ENCODE measurements at places on chromosomes 5 and 9.
A peak's percentile ranks its signal among the peaks of the same experiment; 100 is the strongest.

DNA sequence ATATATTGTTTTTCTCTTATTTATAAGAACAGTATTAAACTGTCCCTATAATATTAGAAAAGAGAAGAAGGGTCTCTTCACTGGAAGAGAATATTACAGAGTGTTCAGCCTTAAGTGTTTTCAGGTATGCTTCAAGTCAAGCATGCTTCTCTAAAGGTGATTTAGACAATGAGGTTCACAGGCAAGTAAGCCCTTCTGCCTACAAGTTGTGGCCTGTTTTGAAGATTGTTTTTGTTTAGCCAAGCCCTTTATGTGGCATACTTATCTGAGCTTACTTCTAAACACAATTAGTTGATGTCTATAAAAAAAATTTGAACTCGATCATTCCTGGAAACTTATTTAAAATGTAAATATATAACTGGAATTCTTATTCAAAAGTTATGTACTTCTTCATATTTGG, 343.8 kb upstream of the CDH18 start:
- DNase-seq: no peak

DNA sequence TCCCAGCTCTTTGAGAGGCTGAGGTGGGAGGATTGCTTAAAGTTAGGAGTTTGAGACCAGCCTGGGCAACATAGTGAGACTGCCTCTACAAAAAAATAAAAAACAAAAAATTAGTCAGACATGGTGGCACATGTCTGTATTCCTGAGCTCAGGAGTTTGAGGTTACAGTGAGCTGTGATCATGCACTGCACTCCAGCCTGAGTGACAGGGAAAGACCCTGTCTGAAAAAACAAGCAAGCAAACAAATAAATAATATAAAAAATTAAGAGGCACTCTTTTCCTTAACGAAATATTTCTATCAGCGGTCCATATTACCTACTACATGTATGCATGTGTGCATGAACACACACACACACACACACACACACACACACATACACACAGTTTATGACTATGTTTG, 20.9 kb upstream of the FOCAD start:
- DNase-seq: no peak

DNA sequence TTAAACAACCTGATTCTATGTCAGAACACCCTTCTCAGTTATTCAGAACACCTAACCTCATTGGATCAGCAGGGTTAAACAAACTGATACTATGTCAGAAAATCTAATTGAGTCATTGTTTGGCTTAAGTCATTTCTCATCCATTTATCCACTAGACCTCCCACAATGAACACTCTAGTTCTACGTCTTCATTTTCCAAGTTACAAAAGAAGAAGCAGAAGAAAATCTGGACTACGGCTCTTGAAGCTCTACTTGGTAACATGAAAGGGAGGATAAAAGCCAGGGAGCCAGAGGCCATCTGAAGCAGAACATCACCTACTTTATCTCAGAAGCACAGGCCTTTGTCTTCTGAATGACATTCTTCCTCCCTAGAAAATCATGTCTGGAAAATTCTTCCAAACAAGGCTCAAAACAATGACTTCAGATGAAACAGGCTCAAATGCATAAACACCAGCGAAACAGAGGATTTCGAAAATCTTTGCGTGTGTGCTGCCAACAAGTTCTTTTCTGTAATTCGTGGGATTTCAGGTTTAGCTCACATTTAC, 35.4 kb upstream of the TGFBI start:
- DNase-seq: no peak

DNA sequence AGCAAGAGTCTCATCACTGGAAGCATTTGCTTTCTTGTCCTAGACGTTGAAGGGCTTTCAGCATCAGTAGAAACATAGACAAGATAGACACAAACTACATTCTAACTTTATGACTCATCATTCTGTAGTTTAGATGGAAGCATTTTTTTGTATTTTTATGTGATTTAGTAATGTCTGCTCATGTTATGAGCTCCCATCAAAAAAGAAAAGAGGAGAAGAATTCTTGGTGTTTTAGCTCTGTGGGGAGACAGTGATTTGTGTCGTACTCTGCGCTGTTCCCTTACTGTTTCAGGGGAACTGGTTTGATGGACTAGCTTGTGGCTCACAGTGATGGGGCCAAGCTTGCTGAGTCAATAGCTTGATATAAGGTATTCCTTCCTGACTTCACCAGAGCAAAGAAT, 159.2 kb upstream of the WWC1 start:
- no peak for DNase-seq

GRCh38 chr5:138905541-138905940, 30.4 kb upstream of the LRRTM2 start:
- DNase-seq: no peak

GRCh38 chr5:68898951-68899471, 194.8 kb upstream of the SLC30A5 start:
- no peak for DNase-seq

DNA sequence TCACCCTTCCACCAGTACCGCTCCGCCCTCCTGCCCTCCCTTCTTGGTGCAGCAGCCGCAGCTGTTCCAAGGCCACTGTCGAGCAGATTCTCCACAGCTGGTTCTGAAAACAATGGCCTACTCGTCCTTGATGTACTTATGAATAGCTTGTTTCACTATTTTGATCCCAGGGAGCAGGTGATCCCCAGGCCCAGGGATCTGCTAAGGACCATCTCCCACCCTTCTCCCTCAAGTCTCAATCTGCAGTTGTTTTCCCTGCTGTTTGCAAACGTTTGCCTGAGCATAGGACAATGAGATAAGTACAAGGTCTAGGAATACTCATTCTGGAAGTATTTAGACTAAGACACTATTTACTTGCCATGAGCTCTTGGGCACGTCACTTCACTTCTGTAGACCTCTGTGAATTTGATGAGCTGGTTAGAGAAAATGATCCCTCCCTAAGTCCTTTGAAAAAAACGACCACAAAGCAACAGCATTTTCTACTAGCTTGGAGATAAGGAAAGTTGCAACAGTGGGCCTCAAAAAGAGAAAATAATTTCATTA, 1.8 kb downstream of the LURAP1L start:
- no peak for DNase-seq

- no peak for DNase-seq
Observed at GRCh38 chr5:74433896-74434829, 206.4 kb downstream of the ENC1 start.

DNA sequence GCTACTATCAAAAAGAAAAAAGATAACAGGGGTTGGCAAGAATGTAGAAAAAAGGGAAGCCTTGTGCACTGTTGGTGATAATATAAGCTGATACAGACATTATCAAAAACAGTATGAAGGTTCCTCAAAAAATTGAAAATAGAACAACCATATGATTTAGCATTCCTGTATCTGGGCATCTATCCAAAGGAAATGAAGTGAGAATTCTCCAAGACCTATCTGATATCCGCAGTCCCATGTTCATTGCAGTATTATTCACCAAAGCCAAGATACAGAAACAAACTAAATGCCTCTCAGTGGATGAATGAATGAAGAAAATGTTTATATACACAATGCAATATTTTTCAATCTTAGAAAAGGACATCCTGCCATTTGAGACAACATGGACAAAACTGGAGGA, 1943.3 kb downstream of the MAT2B start:
- DNase-seq: no peak

- no peak for DNase-seq
Observed at GRCh38 chr5:139825690-139826089, 30.1 kb downstream of the PSD2 start.

- DNase-seq: no peak
Observed at GRCh38 chr5:164650427-164650826, 1145.0 kb downstream of the MAT2B start.

- DNase-seq: no peak
Observed at GRCh38 chr5:180142021-180142765, 66.8 kb downstream of the RASGEF1C start.

DNA sequence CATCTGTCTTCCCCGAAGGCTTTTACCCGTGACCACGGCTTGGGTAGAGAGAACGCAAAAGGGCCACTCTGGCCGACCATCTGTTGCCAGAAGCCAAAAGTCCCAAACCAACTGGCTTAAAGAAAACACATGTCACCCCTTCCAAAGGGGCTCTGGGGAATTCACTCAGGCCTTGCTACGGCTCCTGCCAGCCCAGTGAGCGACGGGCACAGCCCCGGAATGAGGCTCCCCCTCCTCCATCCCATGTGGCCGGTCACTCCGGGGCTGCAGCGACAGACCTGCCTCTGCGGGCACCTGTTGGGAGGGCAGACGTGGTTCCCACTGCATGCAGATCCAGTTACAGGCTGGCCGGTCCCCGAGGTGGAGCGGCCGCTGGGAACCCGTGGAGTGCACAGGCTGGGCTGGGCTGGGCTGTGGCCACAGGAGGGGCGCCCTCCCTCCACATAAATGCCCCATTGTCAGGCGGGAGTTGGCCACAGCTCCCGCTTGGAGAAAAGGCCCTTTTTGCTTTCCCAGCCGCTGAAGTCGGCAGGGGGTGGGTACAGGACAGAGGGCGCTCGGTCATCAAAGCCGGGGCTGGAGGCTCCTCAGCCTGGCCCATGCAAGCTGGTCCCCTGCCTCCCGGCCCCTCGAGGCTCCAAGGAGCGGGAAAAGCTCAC, 19.9 kb downstream of the NOTCH1 start:
- DNase-seq: no peak

DNA sequence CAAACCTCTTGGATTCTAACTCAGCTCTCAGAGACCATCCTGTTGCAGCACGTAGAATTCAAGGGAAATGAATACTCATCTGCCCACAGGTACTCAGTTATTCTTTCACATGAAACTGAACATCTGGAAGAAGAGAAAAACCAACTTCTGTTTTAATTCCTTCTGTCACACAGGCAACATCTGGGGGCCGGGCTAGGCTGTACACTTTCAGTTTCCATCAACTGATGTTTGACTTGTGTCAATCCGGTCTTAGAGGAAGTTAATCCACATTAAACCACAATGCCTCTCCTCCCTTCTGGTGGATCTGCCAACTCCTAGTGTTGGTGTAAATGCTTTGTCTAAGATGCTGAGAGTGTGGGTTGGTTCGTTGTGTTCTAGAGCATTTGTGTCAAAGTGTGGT, 17.6 kb downstream of the DMRT3 start:
- no peak for DNase-seq

DNA sequence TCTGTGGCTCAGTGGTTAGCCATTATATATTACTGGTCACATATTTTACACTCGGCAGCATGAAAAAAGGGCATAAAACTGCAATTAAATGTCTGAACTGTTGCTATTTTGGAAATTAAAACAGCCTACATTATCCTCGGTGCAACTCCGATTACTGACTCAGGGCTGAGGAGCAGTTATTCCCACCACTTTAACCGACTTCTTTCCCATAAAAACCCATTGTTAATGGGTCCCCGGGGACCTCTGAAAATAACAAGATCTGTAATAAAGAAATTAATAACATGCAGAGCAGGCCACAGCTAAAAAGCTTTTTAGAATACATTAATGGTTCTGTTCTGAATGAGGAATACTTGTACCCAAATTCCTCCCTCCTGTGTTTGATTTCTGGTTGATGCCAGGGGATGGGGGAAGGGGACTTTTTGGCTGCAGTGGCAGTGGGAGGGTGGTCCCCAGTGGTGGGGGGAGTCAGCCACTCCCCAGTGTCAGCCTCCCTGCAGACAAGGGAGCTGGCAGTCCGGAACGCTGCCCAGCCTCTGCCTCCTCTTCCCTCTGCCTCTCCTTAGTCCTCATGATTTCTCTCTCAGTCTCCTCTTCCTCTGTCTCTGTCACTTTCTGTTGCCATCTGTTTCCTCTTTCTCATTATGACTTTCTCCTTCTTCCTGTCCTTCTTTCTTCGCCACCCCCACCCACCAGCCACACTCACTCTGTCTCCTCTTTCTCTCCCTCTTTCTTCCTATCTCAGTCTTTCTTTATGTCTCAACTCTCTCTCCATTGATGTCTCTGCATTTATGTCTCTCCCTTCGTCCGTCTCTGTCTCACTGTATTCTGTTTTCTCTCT, 59.0 kb upstream of the ZBTB43 start:
- DNase-seq: no peak

- peak; percentile 94 for DNase-seq
Observed at GRCh38 chr5:138331449-138332368, at the start of gene CDC25C. CDC25C (minus strand) TSS chr5:138331804; CDS start chr5:138331180, 624 bp downstream.

GRCh38 chr9:38432922-38433510, 8.8 kb upstream of the IGFBPL1 start:
- DNase-seq: no peak

DNA sequence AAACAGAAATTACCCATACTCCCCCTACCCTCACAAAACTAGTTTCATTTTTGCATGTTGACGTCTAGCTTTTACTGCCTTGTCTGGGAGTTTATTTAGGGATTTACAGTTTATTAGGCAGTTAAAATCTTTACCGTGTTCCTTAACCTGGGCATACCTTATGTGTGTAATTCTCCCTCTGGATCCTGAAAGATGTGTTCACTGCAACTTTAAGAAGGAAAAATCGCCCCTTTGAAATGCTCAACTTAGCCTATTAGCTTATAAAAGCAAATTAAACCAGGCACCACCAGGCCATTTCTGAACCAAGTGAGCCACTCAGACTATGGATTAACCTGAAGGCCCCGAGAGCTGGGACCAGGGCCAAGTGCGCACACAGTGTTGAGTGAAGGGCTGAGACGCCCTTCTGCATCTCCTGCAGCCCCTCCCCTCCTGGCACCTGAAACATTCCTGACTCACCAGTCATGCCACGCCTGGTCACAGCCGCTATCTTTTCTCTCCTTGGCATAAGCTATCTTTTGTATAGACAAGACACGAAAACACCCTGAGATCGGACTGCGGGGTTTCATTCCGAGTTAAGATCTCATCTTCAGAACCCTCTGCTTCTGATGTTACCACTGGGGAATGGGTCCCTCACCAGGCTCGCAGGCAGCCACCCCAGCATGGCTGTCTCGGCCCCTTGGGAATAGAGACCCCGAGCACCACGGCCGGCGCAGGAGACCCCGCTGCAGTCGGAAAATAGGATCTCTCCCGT, 111.9 kb downstream of the ROR2 start:
- no peak for DNase-seq

DNA sequence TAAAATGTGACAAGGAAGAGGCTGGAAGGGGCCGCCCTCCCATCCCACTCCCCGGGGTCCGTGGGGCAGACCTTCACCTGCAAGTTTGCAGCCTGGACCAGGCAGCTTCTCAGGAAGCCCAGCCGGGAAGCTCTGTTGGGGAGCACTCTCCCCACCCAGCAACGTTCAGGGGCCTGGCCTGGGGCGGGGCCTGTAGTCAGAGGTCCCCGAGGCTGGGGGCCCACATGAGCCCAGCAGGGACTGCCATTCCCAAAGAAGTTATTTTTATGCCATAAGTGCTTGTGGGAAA, 32.7 kb upstream of the NOTCH1 start:
- no peak for DNase-seq

DNA sequence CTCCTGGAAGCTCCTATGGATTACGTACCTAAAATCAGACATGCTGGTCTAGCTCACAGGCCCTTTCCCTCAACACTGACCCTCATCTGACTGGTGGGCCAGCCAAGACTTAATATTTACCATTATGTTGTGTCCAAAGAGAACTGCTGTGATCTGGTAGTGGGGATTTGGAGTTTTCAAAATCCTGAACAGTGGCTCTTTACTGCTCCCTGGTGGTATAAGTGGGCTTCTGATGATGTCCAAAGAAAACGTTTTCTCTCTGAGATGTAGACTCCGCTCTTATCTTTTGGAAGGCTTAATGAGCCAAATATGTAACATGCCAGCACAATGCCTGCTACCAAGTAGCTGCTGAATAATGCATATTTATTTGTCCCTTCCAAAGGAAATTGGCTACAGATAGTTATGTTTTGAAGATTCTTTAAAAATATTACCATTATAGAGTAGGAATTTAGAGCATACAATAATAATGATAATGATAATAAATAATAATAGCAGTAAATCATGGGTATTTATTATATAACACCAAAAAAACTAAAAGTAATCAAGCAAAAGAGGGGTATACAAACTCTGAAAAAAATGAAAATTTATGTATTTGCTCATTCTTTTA, 406.6 kb upstream of the TNC start:
- DNase-seq: no peak

GRCh38 chr9:123234853-123235252, 33.5 kb downstream of the STRBP start:
- DNase-seq: no peak
